ENCODE measurements at places on chromosomes 7 and 10.

GRCh38 chr10:15474671-15475070, 103.6 kb upstream of the FAM171A1 start:
- DNase-seq = no peak

DNA sequence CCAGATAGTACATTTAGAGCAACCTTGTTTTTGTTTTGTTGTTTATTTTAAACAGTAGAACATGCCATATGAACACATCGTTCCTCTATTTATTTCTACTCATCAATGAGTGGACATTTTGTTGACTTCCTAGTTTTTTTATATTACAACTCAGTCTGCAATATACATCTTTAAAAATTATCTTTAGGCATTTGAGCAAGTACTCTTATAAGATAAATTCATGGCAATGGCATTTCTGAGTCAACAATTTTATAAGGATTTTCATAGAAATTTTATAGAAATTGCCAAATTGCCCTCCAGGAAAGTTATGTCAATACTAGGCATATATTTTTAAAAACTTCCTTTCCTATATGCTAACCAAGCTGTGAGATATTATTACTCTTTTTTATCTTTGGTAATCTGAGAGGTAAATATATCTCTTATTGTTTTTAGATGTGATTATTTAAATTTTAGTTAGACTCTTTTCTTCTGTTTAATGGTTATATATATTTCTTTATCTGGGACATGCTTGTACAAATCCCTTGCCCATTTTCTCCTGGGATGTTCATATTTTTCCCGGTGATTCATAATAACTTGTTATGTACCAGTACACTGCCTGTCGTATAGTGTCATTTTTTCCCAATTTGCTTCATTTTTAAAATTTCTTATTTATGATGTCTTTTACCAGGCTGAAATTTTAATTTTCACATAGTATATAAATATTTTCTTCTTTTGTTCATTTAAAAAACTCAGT, 50.5 kb downstream of the FZD1 start:
- no peak for DNase-seq

DNA sequence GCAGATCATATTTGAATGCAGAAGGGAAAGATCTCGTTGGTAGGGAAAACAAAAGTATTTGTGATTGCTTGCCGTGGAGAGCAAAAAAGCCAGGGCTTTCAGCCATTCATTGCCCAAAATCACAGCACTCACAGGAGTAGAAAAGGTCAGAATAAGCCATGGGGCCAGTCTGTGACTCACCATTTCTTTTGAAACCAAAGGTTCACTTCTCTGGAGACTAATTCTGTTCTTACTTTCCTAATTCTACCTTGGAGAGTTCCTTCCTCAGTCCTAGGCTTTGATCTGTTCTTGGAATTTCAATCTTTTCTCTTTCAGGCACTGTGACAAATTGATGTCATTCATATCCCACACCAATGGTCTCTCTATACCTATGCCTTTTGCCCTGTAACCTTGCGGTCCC, 54.1 kb upstream of the FAM180A start:
- no peak for DNase-seq

DNA sequence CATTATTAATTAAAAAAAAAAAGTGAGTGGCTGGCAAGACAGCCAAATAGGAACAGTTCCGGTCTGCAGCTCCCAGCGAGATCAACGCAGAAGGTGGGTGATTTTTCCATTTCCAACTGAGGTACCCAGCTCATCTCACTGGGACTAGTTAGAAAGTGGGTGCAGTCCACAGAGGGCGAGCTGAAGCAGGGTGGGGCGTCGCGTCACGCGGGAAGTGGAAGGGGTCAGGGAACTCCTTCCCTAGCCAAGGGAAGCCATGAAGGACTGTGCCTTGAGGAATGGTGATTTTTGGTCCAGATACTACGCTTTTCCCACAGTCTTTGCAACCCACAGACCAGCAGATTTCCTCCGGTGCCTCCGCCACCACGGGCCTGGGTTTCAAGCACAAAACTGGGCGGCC, 133.7 kb downstream of the SNX13 start:
- DNase-seq = no peak

GRCh38 chr7:4575254-4575653, 106.8 kb upstream of the FOXK1 start:
- no peak for DNase-seq

All from aorta (tissue), 5 donors.